Dermis microvascular lymphatic vessel endothelial cell (primary cell): ENCODE measurements at places on chromosomes 1 and 21. TPM values are rescaled to one million over a fixed set of nuclear protein-coding genes. Genes with fewer than 3 reads are reported as not detected.

Gene FCRLB
- total RNA-seq, result 0.38 and 0.51 TPM in 2 replicates

Gene CSF3R
- not detected in 2 replicates for total RNA-seq

Gene C1orf94
- not detected in 2 replicates for total RNA-seq

Gene ICOSLG
- total RNA-seq, result 0.51 and 1.1 TPM in 2 replicates

Gene LORICRIN
- not detected in 2 replicates for total RNA-seq

Gene DDX20
- total RNA-seq, result 12.5 and 18.1 TPM in 2 replicates

Gene PSMA5
- 46.7 and 49.7 TPM in 2 replicates for total RNA-seq

Gene ASTN1
- not detected in 2 replicates for total RNA-seq

Gene ITGB2
- total RNA-seq, result 0.13 and 0.25 TPM in 2 replicates

Gene TRIM67
- not detected in 2 replicates for total RNA-seq

Gene PRELP
- not detected in 2 replicates for total RNA-seq

Gene BCAR3
- 25.2 and 39.3 TPM in 2 replicates for total RNA-seq

Gene LHX8
- not detected in 2 replicates for total RNA-seq

Gene GNG12
- 144 and 222 TPM in 2 replicates for total RNA-seq

Gene DCDC2B
- total RNA-seq, result not detected in 2 replicates

Gene TDRD5
- total RNA-seq, result 0.13 and 0.51 TPM in 2 replicates

Gene OLIG2
- not detected in 2 replicates for total RNA-seq

Gene CELA2A
- total RNA-seq, result not detected in 2 replicates

Gene CDK18
- total RNA-seq, result 0.25 and 0.39 TPM in 2 replicates

Gene SMCP
- not detected in 2 replicates for total RNA-seq

Gene RPE65
- total RNA-seq, result not detected in 2 replicates

Gene LAMB3
- 1.3 and 3.0 TPM in 2 replicates for total RNA-seq

Gene ACADM
- total RNA-seq, result 23.8 and 26.2 TPM in 2 replicates

Gene VWA5B1
- total RNA-seq, result not detected in 2 replicates

Gene PI4KB
- 29.7 and 38.1 TPM in 2 replicates for total RNA-seq
